ENCODE measurements at places on chromosomes 11 and 22.

DNA sequence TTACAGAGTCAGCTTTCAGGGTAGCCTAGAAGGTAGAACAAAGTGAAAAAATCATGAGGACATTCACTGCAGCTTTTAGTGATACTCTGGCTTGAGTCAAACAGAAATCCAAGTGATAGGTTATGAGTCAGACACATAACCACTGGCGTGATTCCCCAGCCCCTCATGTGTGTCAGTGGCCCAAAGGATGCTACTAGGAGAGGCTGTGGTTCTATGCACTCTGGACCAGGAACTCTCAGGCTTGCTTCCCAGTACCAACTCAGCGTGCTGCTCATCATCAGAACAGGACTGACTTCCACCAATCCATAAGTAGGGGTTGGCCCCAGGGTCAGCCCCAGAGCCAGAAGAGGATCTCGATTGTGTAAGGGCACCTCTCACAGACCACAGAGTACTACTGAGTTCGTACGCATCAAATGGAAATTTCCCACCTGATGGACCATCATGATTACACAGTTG is 116.8 kb downstream of the MED15 start:
- no peak for DNase-seq

GRCh38 chr11:106061954-106062949 is 14.9 kb downstream of the KBTBD3 start:
- no peak for DNase-seq

GRCh38 chr22:47357493-47357892 is 595.0 kb downstream of the TBC1D22A start:
- DNase-seq: no peak

DNA sequence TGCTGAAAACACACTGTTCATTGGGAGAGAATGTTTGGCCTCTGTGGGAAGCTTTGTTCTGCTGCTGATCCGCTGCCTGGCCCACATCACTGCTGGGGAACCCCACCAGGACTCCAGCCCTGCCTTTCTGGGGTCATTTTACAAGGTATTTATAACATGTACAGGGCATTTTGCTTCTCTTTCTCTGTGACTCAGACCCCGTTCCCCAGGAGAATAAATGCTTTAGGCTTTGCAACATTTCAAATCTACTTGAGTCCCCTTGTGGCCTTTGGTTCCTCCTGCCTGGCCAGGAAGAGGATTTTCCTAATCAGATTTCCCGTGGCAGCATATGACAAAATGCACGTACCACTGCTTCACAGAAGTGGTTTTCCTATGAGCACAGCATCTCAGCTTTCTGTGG is 43.0 kb downstream of the BTG4 start:
- no peak for DNase-seq

- DNase-seq: no peak
Observed at GRCh38 chr11:106047631-106048030, 25.6 kb upstream of the MSANTD4 start.

DNA sequence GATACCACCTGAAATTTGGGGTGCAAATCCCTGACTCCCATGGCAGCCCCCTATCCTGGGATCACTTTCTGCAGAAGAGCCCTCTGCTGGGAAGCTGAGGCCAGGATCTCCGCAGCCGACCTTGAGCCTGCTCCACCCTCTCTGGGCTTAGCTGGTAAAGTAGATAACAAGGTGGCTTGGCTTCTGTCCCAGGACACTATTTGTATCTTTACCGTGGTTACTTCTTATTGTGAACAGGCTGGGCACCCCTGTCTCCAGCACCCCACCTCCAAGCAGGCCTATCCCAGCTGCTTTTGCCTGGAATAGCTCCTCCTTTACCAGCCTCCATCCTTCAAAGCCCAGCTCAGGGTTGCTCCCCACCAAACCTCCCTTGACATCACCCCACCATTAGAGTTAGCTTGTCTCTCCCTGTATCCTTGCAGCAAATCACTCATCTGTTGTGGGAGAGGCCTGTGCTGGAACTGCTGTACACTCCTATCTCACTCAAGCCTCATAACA is 35.2 kb upstream of the P2RY2 start:
- DNase-seq: no peak

DNA sequence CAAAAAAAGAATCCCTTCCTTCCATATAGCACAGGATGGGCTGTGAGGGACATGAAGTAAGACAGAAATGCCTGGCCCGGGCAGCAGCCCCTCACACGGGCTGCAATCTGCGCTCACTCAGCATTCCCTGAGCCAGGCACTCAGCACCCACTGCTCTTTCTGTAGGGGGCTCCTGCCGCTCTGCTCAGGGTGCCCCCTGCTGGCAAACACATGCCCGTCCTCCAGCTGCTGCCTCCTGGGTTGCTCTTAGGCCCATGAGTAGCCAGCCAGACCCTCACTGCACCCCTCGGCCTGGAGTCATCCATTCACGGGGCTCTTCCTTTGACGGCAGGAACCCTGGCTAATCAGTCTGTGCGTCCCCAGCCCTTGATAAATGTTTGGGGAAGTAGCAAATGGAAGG is 6.9 kb downstream of the MCAT start:
- peak; percentile 39 for DNase-seq

DNA sequence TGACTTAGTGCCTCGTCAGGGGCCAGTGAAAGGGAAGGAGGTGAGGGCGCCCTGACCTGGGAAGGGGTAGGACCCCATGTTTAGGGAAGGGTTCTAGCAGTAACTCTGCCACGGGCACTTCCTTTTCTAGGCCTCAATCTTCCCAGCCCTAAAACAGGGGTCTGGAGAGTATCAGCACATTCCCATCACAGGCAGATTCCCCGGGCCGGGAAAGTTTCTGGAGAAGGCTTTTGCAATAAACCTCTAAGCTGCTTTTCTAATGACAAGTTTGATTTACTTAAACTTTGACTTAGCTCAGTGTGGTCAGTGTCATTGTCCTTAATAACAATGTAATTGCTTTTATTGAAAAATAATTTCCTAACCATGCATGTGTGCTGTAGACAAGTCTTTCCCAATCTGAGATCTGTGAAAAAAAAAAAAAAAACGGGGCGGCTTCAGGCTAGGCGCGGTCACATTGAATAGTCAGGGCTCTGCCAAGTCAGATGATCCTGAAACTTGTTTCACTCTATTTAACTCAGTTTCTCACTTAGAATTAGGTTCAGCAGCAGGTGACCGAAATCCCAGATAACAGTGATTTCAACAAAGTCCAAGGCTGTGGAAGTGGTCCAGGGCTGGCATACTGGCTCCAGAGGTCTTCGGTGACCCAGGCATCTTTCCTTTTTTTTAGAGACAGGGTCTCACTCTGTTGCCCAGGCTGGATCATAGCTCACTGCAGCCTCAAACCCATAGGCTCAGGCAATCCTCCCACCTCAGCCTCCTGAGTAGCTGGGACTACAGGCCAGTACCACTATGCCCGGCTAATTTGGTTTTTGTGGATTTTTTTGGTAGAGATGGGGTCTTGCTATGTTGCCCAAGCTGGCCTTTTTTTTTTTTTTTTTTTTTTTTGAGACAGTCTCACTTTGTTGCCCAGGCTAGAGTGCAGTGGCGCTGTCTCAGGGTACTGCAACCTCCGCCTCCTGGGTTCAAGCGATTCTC is 19.5 kb upstream of the TAB1 start:
- DNase-seq: no peak

DNA sequence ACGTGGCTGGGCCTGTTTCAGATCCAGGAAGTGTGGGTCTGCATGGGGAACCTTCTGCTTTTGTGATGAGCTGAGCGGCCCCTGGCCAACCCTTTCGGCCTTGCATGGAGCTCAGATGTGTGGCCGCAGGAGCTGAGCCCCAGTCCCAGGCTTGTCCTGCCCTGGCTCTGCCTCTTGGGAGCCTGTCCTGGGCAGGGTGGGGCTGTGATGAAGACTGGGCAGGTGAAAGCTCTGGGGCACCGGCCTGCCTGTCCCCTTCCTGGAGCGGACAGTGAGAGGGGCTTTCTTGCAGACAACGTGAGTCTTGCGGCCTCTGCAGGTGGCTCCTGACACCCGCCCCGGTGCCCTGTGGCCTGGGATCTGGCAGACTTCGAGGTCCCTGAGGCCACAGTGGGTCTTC is 1296.6 kb downstream of the BRD1 start:
- no peak for DNase-seq

DNA sequence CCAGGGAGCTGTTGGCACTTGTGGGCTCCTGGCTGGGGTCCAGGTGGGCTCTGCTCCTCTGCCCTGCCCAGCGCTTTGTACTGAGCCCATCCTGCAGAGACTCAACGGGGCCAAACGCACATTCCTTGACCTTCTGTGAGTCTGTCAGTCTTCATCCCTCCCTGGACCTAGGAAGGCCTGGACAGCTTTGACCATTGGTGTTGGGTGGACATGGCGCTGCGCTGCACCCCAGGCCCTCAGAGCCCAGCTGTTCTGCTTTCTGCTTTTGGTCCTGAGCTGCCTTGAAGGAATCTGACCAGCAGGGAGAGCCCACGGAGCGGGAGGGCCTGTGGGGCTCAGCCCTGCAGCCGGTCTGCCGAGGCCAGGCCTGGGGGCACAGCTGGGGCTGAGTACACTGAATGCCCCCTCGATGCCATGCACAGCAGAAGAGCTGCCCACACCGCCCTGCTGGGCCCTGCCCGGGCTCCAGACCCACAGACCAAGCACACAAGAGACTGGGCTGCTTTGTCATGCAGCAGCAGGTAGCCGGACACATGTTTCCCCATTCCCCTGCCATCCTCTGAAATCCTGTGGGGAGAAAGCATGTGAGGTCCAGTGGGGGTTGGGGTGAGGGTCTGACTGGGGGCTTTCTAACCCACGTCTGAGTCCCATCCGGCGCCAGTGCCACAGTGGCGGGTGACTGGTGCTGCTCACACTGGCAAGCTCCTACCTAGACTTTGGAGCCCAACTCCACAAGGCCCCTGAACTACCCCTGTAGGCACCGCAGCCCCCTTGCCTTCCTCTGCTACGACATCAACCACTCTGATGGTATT is 24.1 kb upstream of the CCDC188 start:
- DNase-seq: no peak
